Hematopoietic multipotent progenitor cell treated with erythropoietin and hydrocortisone succinate and interleukin-3 and kit ligand, for 17 days (in vitro differentiated cells): ENCODE measurements at places on chromosomes 7 and 10.

- no peak for DNase-seq
These were observed 103.4 kb downstream of the FAM204A start for GRCh38 chr10:118238573-118239235.

GRCh38 chr10:35421553-35422178, 85.4 kb downstream of the CCNY start:
- no peak for DNase-seq

GRCh38 chr7:66257481-66257880, 52.3 kb downstream of the TPST1 start:
- DNase-seq, result no peak

- no peak for DNase-seq
These were observed 5.1 kb upstream of the PLEKHS1 start for GRCh38 chr10:113746217-113746957.

GRCh38 chr7:83850125-83850524, 201.2 kb upstream of the SEMA3E start:
- no peak for DNase-seq

DNA sequence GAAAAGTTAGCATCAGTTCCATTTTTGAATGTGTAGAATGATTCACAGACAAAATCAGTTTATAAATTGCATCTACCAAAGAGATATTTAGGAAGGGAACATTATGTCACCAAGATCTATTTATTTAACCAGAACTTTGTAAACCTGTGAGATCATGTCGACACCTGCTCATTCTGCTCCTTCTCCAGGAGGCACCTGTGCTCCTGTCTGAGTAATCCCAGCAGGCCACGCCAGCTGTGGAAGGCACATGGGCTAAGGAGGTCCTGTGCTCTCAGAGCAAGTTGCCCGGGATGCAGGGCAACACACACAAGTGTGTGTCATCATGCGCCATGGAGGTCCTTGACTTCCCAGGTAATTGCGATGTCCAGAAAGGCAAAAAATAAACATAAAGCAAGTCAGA, 45.5 kb upstream of the ADARB2 start:
- DNase-seq, result no peak

GRCh38 chr10:51879238-51879637, 179.8 kb upstream of the CSTF2T start:
- DNase-seq, result no peak

DNA sequence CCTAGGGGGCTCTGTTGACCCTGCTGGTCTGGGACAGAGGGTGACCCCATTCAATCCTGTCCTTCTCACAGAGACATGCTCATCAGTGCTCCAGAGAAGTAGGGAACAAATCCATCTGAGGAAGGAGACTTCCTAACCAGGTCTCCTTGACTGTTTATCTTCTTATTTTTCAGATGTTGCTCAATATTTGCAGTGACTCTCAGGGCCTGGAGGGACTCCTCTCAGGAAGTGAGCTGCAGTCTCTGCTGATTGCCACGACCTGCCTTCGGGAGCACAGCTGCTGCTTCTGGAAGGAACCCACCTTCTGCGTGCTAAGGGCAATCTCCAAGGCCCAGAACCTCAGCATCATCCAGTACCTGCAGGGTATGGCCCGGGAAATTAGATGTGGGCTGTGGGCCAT, 41.0 kb downstream of the WDFY4 start:
- no peak for DNase-seq
